ENCODE measurements at places on chromosomes 3 and 15.

DNA sequence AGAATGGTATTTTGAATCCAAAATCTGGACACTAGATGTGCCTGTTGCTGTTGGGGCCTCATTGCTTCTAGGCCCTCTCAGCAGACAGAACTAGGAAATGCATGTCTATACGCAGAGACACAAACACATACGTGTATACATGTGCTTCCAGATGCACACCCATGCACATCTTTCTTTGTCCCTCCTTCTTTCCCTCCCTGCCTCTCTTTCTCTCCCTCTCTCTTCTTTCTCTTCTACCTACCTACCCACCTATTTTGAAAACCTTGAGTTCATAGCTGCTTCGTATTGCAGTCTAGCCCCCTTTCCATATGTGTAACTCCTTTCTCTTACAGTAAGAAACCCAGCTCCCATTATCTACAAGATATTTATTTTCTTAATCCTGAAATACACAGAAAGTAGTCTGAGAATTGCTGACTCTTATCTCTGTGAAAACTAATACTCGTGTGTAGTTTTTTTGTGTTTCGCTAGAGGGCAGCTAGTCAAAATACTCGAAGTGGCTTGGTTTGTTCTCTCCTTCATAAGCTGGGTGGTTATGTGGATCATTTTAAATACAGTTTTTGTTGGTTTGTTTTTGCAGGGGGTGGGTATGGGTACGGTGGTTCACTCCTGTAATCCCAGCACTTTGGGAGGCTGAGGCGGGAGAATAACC, 18.5 kb downstream of the RPL32 start:
- no peak for DNase-seq

DNA sequence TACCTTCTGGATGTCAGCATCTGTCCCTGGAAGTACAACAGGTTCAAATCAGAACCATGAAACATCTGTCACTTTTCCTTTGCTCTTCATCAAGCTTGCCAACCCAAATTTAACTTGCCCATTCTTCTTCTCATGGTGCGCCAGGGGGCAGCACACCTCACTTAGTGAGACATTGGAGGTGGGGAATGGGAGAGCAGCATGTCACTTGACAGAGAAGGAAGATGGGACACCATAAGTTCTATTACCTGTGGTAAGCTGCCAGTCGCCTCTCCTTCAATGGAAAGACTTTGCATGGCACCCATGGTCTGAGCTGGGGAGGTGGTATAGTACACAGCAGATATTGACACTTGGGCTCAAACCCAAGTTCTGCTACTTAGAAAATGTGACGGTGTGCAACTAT, 2.9 kb downstream of the SCN5A start:
- no peak for DNase-seq

DNA sequence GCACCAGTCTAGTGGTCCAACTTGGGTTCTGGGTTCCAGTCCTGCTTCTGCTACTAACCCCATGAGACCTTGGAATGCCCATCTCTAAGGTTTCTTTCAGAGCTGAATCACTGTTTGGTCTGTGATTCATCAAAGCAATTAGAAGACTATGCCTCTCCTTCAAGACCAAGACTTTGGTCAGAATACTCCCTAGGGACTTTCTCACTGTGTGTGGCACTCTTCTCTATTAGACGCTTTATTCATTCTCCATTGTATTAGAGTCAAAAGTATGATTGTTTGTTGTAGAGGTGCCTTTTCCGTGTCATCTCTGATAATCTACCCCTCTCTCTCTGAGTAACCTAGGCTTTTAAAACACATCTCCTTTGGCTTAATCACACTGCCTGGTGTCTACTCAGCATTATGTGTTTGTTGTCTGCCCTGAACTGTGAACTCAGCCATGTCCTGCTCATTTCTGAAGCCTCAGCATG, 90.5 kb downstream of the LPP start:
- no peak for DNase-seq

GRCh38 chr15:59688423-59688781, 718 bp downstream of the BNIP2 start:
- no peak for DNase-seq

DNA sequence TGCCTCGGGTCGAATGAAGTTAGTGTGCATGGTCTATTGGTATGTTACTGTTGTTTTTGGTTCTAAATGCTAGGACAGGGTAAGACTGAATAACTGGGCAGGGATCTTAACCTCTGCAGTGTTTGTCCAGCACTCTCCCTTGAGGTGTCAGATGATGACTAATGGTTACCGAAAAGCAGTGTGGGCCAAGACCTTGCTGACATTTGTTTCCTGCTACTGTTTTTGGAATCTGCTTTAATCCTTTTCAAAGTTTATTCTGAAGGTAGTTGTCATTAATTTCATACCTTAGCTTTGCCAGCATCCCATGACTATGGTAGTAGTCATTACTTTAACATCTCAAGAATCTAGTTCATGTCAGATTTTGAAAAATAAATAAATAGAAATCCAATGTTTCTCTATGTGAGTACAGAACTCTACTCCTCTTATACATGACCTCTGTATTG, 117.0 kb downstream of the P3H2 start:
- no peak for DNase-seq

DNA sequence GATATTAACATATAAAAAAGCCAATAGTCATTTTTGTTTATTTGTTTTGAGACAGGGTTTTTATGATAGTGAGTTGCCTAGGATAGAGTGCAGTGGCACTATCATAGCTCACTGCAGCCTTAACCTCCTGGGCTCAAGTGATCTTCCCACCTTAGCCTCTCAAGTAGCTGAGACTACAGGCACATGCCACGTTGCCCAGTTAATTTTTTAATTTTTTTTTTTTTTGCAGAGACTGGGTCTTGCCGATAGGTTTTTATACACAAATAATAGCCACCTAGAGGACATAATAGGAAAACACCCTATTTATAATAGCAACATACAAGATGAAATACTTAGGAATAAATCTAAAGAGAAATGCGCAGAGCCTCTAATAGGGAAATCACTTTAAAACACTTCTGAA, 13.3 kb downstream of the EIF3J start:
- DNase-seq: no peak

DNA sequence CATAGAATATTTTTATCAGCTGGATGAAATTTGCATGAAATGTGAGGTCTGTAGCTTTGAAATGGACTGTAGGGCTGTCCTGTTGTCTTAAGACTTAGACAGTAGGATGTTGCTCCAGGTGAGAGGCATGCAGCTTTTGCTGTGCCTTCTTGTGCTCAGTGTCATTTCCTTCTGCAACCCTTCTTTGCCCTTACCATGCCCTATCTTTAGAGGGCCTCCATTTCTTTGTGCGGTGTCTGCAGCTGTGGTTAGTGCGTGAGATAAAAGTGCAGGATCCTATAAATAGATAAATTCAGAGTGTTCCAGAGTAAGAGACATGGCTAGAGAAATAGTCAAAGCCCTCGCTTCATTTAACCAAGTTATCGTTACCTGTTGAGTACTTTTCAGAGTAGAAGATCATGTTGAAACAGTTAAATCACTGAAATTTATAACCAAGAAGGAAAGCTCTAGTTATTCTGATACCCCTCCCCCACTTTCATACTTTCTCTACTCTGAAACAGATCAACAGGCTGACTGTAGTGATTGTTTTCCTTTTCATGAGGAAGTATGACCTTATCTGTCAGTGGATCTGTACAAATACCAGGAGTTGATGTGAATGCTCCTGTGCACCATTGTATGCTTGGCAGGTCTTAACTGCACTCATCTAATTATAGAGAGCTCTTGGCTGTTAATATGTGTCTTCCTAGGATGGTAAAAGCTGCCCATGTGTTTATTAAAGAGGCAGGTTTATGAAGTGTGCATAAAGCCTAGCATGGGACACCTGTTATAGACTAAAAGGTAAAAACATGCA, 18.2 kb downstream of the EIF3J start:
- no peak for DNase-seq

- no peak for DNase-seq
Measured at GRCh38 chr3:190305406-190305805, 16.8 kb downstream of the CLDN1 start.

DNA sequence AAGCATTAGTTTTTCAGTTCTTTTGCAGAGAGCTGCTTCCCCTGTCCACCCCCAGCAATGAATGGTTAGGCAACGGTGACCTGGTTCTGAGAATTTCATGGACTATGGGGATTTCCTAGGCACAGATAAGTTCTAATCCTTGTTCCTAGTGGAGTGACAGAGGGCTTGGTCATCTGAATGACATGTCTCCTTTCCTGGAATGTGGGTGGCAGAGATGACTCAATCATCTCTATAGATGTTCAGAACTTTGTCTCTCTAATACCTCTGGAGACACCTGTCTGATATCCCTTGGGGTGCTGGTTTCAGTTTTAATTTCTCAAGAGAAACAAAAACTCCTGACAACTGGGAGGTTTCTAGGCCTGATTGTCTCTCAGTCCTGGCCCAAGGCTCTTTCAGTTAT, 10.4 kb downstream of the PLA2G4E start:
- no peak for DNase-seq

GRCh38 chr3:195762611-195763010, 41.8 kb downstream of the MUC20 start:
- DNase-seq: no peak

DNA sequence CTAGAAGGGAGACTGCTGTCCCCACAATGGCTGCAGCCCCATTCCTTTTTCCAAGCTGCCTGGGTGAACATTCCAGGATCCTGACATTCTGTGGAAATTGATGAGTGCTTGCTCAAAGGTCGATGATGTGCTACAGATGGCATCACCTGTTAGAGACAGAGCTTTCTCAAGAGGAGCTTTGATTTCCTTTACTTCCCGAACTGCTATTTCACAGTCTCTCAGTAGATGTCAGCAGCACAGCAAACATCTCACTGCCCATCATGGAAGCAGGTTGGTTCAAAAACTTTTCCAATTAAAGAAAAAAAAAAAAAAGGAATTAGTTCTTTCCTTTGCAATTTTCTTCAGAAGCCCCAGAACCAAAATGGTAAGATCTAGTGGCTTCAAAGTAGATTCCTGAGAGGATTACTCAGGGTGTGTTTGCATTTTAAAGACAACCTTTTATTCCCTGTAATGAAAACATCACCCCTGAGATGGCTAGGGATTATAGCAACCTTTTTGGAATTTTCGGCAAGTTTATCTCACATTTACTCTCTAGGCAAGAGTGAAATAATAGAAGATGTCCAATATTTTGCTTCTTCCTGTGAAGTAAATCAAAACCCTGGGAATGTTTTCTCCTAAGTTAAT, 44.8 kb downstream of the POLR2M start:
- no peak for DNase-seq

DNA sequence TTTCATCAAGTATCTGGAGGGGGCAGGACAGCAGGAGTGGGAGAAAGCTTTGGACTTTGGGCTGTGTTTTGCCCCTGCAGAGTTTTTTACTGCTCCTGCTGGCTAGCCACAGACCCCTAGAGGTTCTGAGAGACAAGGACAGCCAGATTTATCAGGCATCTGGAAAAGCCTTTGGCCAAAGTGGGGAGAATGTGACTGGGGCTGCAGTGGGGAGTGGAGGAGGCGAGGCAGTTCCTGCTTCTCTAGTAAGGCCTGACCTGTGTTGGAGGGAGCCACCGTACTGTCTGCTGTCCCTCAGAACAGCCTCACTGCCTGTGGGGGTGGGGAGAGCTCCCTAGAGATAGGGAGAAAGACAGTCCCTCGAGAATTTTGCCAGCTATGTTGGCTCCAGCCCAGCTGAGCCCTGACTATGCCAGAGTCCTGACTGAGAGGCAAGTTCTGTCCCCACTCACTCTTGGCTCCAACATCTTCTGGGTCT, 2.2 kb downstream of the ALPK3 start:
- no peak for DNase-seq

GRCh38 chr15:49343546-49343945, 79.5 kb upstream of the FGF7 start:
- no peak for DNase-seq

DNA sequence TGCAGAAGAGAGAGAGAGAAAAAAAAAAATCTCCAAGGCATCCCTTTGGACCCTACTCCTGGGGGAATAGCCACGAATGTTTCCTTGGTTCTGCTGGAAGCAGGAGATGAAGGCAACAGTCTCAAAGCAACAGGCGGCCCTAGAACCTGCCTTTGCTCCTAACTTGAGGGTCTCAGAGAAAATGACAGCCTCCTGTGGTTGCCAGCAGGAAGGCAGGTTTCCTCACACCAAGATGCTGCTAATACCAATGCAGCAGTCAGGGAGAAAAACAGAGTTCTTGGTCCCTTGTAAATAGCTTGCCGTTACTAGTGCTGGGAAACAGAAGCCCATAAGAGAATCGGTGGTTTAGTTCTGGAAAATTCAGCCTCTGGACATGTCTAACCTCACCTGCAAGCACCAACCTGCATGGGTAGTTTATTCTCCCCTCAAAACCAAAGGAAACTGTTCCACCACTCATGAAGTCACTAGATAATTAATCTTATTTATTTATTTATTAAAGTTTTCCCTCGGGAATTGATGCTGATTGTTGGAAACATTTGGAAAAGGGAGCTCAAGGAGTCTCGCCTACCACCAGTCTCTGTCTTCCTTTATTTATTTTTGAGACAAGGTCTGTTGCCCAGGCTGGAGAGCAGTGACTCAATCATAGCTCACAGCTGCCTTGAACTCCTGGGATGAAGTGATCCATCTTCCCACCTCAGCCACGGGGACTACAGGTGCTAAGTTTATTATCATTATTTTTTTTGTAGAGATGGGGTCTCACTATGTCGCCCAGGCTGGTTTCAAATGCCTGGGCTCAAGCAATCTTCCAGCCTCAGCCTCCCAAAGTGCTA, 883 bp upstream of the FRMD4B start:
- DNase-seq: no peak

GRCh38 chr3:10417847-10418246, 87.5 kb downstream of the ATP2B2 start:
- DNase-seq: no peak

DNA sequence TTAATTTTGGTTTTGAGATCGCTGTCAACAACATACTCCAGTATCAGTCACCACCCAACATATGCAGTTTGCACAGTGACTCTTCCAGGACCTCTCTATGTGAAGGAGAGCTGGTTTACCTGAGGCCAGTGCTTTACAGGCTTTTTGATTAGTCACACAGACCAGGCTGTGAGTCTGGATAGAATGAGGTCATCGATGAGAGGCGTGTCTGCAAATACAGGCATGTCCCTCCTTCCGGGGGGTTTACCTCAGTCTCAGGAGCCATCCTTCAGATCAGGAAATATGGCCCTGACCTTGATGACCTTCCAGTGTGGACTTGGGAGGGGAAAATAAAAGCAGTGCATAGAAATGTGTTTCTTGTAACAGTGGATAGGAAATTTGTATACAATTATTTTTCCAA, 46.9 kb downstream of the KBTBD12 start:
- no peak for DNase-seq

DNA sequence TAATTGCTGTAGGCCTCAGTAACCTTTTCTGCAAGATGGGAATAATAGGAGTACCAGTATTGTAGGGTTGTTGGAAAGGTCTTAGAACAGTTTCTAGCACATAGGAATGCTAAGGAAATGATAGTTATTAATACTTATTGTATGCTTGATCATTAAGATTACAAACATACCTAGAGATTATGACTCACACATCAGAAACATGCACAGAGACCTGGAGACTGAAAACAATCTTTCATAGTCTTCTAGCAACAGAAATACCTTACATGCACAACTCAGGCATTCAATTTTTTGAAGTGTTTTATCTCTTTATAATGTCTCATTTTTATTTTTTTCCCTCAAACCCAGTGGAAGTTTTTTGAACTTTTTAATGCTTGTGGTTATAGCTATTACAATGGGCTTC, 104.4 kb upstream of the ZBTB20 start:
- DNase-seq: no peak
